Stimulated activated CD4-positive, alpha-beta T cell treated with anti-CD3 and anti-CD28 coated beads, Interleukin-4, amount 100 ng/mL, for 4 hours (primary cell): ENCODE measurements at places on chromosomes 3 and 15.

- no peak for DNase-seq
These were observed 126.0 kb downstream of the FMN1 start for GRCh38 chr15:33068511-33068990.

- no peak for DNase-seq
These were observed 42.9 kb upstream of the PLCL2 start for GRCh38 chr3:16841904-16842271.

DNA sequence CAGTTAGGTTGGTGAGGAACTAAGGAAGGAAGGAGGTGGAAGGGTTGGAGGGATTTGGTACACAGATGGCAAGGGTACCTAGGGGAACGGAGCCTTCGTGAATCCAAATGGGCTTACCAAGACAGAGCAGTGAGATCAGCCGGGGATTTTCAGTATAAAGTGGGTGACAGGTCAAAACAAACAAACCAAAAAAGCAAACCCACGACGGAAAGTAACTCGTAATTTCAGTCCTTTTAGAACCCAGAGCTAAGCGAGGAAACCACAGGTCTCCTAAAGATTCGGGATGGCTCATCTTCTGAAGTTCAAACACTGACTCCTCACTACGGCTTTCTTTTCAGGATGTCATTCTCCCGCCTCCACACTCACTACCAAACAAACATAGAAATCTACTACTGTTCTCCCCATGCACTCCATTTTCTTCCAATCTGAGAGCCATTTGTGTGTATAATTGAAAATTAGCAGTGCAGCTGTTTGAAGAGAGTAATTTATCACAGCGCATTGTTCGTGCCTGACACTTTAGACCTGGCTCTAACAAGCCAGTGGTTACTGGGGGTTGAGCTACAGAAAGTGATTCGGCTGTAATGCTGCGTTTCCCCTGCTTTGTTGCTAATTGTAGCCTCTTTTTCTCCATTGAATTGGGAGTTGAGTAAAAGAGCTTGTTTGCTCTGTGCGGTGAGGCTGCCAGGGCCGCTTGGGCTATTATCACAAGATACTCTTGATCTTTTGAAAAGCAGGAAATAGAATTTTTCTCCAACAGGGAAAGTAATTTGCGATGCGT lies 64.7 kb upstream of the CCDC39 start:
- no peak for DNase-seq

- no peak for DNase-seq
These were observed 300.5 kb upstream of the MDFIC2 start for GRCh38 chr3:70612920-70613319.

DNA sequence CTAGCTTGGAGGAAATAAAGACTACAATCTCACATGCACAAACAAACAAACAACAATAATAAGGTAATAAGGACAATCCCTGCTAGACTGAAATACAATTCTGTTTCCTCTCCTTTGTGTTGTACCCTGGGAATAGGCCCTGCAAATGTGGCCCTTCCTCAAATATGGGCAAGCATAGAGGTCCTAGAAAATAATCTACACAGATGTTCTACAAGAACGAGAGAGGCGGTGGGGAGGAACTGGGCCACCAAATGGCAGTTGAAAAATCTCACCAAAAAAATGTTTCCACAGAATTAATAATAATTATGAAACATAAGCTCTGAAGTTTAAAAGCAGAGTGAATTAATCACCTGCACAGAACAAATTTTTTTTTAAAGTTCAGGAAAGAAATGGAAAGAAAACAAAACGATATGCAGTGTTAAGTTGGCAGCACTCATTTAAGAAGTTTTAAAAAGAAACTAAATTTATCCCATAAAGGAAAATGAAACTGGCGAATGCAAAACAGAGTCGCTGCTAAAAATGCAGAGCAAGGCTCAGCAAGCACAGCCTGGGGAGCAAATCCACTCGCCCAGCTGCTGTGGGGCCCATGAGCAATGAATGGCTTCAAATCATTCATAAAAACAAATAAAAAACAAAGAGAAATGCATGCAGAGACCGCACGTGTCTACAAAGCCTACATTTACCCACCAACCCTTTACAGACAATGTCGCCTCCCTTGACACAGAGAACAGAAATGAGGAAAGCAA lies 475.4 kb downstream of the OCA2 start:
- no peak for DNase-seq

- no peak for DNase-seq
These were observed 84.1 kb downstream of the AKAP13 start for GRCh38 chr15:85464471-85464870.

- DNase-seq: no peak
These were observed 39.3 kb downstream of the CCR1 start for GRCh38 chr3:46168583-46169345.

GRCh38 chr3:4977853-4978203 lies 1.4 kb upstream of the BHLHE40 start:
- DNase-seq: peak; percentile 42

DNA sequence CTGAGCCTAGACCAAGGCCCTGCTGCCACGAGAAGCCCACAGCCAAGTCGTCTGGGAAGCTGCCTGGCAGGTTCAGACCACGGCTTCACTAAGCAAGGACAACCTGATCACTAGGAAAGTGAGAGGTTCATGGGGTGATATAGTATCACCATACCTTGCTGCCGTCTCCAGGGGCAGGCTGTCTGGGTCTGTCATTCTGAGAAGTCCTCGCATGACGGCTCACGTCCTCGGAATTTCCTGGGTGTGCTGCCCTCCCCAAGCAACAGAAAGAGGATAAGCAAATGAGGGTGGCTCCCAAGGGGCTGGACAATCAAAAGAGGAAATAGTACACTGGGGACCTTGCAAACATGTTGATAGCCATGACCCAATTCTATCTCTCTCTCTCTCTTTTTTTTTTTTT lies 207.4 kb upstream of the IGF1R start:
- DNase-seq: no peak

DNA sequence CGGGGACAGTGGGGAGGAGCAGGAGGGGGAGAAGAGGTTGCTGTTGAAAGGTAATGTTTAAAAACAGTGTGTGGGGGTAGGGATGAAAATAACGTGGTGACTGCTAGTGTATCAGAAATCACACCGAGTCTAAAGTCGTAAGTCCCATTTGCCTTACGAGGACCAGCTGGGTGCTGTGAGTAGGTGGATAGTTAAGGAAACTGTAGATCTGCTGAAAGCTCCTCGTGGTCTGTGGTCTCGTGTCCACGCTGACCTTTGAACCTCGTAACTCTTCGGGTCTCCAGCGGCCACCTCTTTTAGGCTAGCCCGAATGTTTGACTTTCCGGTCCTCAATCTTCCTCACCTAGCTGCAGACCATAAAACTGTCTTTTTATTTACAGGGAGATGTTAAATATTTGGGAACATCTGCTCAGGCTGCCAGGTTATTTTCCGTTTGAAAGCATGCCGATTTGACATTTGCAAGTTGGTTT lies 29.3 kb upstream of the ST3GAL6 start:
- DNase-seq: no peak

DNA sequence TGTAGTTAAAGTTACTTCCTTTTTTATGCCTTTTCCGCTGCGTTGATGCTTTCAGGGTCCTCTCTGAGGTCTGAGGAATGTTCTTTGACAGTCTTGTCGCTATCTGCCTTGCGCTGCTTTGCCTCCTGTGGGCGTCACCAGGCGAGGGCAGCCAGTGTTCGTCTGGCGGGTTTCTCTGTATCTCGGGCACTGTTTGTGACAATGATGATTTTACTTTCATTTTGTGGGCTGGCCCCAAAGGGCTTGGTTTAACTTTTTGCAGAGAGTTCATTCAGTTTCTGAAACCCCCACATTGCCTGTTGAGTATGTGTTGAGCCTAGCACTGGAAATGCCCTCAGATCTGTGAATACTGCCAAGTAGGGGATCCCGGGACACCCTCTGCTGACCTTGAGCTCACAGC lies 24.6 kb upstream of the SACM1L start:
- DNase-seq: peak; percentile 60

- DNase-seq: no peak
These were observed 22.1 kb downstream of the MYO5A start for GRCh38 chr15:52506549-52506948.

- DNase-seq: peak; percentile 36
These were observed 4.8 kb downstream of the IDH2 start for GRCh38 chr15:90097475-90097874.

DNA sequence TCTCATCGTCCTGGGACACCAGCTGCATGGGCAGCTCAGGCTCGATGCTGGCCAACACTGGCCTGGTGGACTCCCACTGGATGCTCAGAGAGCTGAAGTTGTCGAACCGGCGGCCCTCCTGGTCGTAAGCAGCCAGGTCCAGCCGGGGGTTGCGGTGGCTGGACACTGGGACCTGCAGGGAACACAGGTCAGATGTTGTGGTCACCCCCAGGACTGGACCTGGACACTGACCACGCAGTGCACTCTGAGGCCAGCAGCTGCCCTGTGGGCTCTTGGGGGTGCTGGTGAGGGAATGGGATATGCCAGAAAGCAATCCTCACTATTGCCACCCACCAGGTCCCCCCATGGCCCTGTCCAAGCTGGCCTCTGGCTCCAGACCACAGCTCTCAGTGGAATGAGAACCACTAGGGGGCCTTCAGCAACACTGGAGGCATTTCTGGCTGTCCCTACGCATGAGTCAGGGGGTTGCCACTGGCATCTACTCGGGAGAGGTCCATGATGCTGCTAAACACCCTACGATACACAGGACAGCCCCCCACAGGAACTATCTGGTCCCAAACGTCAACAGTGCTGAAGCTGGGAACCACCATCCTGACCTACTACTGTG lies 66.1 kb downstream of the NUP210 start:
- no peak for DNase-seq

- DNase-seq: no peak
These were observed 100.1 kb upstream of the NPHP3 start for GRCh38 chr3:132822266-132822665.

- DNase-seq: no peak
These were observed 286.7 kb upstream of the SOX2 start for GRCh38 chr3:181425074-181425473.

- DNase-seq: no peak
These were observed 218.1 kb downstream of the CLSTN2 start for GRCh38 chr3:140152851-140153639.

GRCh38 chr3:48835650-48836366 lies 11.9 kb downstream of the PRKAR2A start:
- no peak for DNase-seq

- no peak for DNase-seq
These were observed 13.6 kb downstream of the LACTB start for GRCh38 chr15:63135281-63135680.
